ENCODE measurements at places on chromosomes 12 and 14.

- no peak for DNase-seq
Observed at GRCh38 chr12:86148612-86149011, 107.6 kb downstream of the MGAT4C start.

DNA sequence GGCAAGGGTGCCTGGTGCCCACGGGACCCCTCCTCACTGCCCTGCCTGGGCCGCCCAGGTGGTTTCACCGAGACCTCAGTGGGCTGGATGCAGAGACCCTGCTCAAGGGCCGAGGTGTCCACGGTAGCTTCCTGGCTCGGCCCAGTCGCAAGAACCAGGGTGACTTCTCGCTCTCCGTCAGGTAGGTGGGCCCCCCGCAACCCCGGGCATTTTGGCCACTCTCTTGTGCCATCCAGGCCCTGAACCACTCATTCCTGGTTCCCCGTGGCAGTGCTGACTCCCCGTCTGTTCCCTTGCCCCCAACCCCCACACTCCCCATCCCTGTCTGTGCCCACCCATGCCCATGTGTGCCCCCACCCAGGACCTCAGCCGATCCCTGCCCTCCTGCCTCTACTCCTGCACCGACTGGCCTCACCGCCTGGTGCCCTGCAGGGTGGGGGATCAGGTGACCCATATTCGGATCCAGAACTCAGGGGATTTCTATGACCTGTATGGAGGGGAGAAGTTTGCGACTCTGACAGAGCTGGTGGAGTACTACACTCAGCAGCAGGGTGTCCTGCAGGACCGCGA lies 480 bp downstream of the PTPN6 start:
- no peak for DNase-seq

- no peak for DNase-seq
Observed at GRCh38 chr12:102659200-102659911, 179.0 kb upstream of the IGF1 start.

DNA sequence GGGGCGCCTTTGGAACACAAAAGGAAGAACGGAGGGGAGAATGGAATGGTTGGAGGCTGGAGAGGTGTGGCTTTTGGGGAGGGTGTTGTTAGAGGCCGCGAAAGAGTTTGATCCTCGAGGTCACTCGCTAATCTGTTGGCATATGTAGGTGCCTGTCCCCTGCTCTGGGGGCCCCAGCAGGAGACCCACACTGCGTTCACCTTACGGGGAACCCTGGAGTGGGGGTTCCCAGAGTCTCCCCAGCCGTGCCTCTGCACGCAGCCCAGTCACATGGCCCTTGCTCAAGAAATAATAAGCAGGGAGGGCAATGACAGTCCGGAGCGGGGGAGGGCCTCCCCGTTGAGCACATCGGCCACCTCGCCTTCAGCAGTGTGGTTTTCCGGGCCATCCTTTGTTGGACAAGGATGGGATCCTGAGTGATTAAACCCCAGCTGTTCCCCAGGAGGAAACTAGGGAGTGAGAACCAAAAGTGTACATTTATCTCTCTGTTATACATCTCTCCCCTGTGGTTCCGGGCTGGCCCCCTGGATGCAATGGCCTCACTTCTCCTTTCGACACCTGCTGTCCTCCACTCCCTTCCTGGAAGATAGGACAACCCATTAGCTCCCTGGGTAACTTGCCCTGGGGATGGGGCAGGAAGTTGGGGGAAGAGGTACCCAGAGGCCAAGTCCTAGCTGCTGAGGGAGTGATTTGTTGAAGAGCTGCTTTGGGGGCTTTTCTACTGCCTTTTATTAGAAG lies 1.3 kb downstream of the PLEKHG3 start:
- no peak for DNase-seq

DNA sequence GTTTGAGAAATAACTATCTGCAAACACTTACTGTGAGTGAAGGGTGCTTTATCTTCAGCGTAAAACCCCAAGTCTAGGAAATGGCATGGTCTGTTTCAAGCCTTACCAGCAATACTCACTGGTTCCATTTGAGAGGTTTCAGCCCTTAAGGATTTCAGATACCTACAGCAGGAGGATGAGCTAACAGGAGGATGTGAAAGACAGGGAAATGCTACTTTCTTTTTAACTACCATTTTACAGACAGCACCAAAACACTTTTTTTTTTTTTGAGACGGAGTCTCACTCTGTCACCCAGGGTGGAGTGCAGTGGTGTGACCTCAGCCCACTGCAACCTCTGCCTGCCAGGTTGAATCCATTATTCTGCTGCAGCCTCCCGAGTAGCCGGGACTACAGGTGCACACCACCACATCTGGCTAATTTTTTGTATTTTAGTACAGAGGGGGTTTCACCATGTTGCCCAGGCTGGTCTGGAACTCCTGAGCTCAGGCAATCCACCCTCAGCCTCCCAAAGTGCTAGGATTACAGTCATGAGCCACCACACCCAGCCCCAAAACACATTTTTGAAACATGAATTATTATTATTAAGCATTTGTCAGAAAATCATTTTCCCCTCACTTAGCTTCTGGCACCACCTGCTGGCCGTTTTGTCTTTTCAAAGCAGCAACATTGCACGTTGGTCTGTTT lies 4.6 kb downstream of the MTRFR start:
- DNase-seq = no peak

- no peak for DNase-seq
Observed at GRCh38 chr12:6869049-6870021, 2.0 kb downstream of the TPI1 start.

- no peak for DNase-seq
Observed at GRCh38 chr12:57899010-57899662, 42.2 kb upstream of the ATP23 start.

GRCh38 chr14:69860221-69860620 lies 19.0 kb upstream of the SMOC1 start:
- no peak for DNase-seq

DNA sequence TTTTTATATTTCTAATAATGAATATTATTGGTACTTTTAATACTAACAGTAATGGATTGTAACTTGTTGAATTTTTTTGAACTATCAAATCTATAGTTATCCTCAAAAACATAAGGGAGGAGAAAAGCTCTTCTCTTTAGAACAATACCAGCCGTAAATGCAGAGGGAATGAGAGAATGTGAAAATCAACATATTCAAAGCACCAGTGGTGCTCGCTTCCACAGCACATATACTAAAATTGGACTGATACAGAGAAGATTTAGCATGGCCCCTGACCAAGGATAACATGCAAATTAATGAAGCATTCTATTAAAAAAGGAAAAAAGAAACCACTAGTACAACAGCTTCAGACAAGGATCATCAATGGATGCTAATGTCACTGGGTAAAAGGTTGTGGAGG lies 15.8 kb downstream of the R3HDM2 start:
- no peak for DNase-seq

DNA sequence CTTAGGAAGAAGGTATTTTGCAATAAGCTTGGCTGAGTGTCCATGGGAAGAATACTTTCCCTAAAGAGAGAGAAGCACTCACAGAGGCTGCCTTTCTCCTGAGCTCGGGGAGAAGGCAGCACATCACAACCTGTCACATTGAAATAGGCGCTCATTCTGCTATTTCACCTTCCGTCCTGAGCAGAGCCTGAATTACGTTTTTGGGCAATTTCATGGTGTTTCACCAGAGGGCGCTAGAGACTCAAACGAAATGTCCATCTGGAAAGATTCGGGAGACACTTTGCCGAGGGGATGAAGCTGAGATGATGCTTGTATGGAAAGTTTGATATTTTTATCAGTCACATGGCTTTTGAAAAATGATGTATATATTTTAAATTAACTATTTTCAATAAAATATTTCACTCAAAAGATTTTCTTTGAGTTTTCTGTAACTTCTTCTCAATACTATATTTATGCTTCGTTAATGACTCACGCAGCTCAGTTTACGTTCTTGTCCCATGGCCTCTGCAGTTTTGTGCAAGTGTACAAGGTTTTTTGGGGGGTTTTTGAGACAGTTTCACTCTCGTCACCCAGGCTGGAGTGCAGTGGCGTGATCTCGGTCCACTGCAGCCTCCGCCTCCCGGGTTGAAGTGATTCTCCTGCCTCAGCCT lies 17.4 kb upstream of the B4GALNT3 start:
- no peak for DNase-seq

DNA sequence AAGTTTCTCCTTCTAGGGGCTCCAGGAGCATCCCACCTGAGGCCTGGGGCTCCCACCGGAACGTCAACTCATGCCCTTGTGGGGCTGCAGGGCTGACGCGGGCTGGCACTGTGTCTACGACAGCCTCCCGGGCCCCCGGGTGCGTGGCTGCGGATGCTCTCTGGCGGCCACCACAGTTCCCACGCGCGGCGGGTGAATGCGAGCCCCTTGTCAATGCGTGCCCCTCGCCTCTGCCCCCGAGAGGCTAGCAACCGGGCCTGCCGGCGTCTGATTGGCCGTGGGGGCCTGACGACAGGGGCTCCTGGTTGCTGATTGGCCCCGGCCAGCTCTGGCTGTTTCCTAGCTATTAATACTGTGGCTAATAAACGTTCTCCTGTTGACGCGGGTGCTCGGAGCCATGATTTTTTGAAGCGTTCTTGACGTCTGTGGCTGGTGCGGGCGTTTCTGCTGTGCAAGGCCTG lies 1.8 kb upstream of the MEG3 start:
- DNase-seq = no peak

DNA sequence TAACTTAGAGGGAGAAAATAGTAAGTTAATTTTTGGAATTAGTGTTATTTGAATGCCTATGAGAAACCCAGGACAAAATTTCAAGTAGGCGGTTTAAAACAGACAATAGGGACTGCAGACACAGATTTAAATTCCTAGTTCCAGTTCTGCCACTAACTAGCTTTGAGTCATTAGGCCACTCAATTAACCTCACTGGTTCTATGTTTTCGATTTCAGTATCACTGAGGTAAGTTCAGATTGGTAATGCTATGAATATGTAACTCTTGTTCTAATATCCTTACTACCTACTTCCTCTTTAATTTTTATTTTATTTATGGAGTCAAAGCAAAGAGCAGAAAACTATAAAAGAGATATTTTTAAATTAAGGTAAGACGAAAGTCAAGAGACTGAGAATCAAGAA lies 52.6 kb downstream of the GALC start:
- no peak for DNase-seq

- no peak for DNase-seq
Observed at GRCh38 chr12:129927316-129927900, 23.6 kb upstream of the TMEM132D start.

DNA sequence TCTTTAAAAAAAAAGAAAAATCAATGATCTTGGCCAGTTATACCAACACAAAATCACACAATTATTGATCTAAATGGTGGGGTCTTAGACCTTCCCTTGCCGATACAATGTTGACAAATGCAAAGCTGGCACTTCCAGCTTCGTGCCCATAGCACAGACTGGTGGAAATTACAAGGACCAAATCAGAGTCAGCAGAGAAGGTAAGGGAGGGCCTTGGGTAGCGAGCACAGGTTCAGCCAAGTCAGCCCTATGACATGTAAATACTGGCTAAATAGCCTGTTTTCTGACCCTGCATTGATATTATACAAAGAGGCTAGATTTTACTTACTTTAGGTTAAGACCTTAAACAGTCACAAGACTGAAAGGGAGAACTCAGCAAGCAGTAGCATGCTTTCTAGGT lies 30.3 kb upstream of the WDR89 start:
- no peak for DNase-seq

DNA sequence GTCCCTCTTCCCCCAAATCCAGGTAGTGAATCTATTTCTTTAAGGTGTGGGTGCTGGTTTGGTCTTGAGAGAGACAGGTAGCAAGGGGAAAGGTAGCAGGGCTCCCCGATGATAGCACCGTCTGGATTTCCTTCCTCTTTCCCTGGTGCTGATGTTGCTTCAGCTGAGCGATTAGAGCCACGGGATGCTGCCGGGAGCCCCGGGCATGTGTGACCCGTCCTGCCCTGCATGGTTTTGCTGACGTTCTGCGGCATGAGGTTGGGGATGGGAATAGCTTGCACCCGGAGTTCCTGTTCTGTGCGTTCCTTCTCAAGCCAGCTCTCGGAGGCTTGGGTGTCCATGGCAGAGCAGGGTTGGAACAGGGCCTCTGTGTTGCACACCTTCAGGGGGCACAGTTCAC lies 107.3 kb downstream of the TSPAN9 start:
- DNase-seq = no peak

- DNase-seq = no peak
Observed at GRCh38 chr14:24188251-24189058, at the start of gene IPO4. TSS of gene IPO4 (minus strand) at chr14:24188816. CDS start at chr14:24188787, 29 bp downstream.

DNA sequence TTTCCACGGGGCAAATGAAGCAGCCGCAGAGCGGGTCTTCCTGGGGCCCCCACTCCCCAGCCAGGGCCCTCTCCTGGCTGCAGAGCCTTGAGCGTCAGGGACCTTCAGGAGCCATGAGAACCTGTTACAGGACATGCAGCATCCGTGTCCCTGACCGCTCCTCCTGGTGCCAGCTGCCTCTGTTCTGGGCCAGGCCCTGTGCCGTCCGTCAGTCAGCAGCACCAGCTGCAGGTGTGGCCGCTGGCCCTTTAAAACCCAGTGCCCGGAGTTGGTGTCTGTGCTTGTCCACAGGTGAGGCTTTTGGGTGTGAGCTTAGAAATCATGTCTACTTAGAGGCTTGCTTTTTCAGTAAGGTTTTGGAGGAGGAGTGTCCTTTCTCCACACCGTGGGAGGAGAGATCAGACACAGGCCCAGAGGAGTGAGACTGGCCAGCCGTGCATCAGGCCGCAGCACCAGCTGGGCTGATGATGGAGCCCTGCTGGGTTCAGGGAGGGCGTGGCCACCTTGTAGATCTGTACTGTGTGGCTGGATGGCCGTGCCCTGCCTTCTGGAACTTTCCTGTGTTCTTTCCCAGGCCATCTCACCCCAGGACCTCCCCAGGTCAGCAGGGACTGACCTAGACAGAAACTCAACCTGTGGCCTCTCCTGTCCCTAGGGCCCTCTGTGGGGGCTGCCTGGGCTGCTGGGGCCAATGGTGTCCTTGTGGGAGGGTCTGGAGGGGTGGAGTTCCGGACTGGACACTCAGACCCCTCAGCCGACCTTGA lies 27.1 kb downstream of the AACS start:
- no peak for DNase-seq

GRCh38 chr12:13627536-13627935 lies 353.9 kb downstream of the GRIN2B start:
- no peak for DNase-seq

DNA sequence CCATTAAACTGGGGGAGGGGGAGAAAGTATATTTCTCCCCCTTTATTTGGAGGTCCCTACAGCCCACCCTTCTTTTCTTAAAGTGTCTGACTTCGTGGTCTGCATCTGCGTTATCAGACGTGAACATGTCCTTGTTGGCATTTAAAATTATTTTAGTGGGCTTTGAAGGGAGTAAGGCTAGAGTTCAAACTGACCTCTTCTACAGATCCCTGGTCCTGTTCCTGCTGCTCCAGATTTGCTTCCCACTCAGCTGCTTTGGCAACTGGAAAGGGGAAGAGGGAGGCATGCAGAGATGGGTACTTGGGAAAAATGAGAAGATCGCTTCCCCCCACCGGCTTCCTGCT lies 611 bp upstream of the SIX6 start:
- DNase-seq = no peak

Data from cortex of kidney (tissue), 1 donor.